ENCODE measurements at places on chromosomes 2 and 18.

DNA sequence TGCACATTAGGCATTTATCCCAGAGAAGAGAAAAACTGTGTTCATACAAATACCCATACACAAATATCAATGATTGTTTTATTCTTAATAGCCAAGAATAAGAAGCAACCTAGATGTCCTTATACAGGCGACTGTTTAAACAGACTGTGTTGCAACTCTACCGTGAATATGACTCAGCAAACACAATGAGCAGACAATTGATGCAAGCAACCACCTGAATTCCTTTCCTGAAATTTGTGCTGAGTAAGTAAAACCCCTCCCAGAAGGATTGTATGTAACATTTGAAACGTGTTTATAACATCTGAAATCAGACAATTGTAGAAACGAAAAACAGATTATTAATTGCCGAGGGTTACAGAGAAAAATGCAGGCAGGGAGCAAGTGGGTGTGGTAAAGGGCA lies 621.9 kb upstream of the SOX11 start:
- no peak for DNase-seq

DNA sequence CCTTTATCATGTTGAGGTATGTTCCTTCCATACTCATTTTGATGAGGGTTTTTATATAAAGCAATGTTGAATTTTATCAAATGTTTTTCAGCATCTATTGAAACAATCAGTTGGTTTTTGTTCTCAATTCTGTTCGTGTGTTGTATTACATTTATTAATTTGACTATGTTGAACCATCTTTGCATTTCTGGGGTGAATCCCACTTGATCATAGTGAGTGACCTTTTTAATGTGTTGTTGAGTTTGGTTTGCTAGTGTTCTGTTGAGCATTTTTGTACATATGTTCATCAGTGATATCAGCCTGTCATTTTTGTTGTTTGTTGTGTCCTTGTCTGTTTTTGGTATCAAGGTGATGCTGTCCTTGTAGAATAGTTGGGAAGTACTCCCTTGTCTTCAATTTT lies 110.9 kb downstream of the MYO3B start:
- no peak for DNase-seq

DNA sequence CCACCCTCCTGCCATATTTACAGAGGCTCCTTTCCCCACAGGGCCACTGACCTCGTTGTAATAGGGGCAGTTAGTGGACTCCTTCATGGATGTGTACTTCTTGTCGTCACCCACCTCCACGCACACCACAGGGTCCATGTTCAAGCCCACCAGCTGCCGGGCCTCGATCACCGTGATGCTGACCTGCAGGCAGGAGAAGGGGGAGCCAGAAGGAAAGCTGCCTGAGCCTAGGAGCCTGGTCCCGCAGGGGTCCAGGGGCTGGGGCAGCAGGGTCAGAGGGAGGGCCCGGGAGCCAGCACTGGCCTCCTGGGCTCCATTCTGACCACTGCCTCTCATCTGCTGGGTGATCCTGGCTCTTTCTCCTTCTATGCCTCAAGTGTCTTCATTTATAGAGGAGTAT lies 17.0 kb upstream of the OTOF start:
- no peak for DNase-seq

DNA sequence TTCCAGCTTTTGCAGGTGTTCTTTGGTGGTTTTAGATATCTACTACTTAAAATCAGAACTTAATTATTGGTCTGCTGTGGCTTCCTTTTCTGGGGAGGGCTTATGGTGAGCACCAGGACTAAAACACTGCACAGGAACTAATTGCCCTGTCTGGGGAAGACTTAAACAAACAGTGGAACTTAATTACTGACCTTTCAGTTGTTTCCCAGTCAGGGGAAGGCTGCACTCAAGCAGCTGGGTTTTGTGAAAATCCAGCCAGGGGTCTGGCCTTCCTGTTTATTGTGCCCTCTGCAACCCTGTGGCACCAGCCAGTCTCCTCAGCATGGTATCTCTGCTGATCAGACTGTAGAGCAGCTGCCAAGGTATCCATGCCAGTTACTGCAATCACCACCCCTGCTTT lies 398.2 kb downstream of the ADCYAP1 start:
- no peak for DNase-seq

All from stimulated activated CD8-positive, alpha-beta memory T cell treated with anti-CD3 and anti-CD28 coated beads, Interleukin-2, amount 100 ng/mL, for 1 hour (primary cell).